ENCODE measurements at places on chromosomes 3 and 15.

DNA sequence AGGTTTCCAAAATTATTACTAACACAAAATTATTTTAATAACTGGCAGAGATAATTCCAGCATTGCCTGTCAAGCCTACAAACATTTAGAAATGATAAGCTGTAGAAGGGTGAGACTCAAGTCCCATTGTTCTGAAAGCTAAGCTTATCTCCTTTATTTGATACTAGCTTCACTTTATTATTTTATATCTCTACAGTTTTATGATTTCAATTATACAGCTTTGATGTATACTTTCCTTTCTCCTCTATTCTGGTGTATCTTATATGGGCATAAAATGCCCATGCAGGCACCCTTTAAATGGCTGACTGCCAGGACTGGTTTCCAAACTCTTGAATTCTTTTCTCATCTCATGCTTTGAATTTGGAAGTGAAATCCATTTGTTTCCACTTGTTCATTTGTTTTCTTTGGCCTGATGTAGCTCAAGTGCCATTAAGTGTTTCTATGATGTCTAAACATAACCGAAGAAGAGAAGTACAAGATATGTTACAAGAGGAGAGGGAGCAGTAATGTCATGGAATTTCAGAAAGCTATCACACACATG, 372.1 kb upstream of the ARHGEF26 start:
- DNase-seq, result no peak

DNA sequence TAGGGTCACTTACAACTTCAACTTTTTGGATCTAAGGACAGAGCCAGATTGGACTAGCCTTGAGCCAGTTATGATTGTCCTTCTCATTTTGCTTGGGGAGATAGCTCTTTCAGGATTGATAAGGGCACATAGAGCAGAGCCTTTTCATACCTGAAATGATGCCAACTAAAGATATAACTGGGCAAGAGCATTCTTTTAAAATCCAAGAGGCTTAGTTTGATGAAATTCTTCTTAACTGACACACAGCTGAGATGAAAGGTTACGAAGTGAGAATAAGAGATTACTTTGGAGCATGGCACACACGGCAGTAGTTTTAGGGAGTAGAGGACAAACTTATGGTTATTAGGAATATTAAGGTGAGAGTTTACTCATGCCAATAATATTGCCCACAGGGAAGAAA, 12.7 kb downstream of the CD200 start:
- no peak for DNase-seq

GRCh38 chr15:33068007-33068481, 126.5 kb downstream of the FMN1 start:
- DNase-seq, result peak; percentile 31

DNA sequence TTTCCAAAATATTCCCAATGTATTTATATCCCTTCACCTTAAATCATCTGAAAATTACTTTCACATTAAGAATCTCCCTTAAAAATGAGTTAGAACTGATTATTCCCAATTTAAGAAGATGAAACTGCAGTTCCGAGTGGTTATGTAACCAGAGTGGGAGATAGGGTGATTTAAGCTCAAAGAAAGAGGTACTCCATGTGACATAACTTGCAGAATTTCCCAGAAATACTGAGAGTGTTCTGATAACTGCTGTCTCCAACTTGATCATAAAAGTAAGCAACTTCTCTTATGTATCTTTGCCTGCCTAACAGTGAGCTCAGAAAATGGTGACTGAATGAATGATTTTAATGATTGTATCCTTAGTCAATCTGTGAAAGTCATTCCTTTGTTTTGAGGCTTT, 32.3 kb downstream of the ARRDC4 start:
- DNase-seq, result no peak

GRCh38 chr3:43034200-43034599, 55.1 kb downstream of the GASK1A start:
- no peak for DNase-seq

GRCh38 chr3:78494851-78495250, 1272.9 kb downstream of the ROBO1 start:
- peak; percentile 19 for DNase-seq
